ENCODE measurements at places on chromosomes 3 and 15.

- DNase-seq: no peak
Observed at GRCh38 chr3:196708467-196708866, 3.6 kb downstream of the CEP19 start.

- DNase-seq: no peak
Observed at GRCh38 chr3:195087328-195087727, 183.6 kb downstream of the XXYLT1 start.

DNA sequence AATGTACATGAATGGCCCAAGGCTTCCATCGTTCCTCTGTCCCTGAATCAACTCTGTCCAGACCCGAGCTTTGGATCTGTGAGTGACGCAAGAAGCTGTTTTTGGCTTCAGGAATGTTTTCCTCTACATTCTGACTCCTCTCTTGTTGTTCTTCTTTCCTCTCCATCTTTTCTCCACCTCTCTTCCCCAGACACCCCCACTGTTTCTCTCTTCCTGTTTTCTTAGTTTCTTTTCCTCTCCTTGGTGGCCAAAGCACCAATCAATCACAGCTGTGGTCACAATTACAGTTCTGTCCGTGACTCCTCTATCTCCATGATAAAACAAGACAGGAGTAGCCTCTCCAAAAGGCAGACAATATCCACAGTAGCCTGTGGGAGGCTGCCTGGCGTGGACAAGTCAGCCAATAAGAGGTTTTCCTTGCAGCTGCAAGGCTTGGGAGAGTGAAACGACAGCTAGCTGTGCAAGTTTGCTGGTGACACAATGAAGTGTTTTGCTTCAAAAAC is 4.9 kb upstream of the TMEM212 start:
- DNase-seq: no peak

DNA sequence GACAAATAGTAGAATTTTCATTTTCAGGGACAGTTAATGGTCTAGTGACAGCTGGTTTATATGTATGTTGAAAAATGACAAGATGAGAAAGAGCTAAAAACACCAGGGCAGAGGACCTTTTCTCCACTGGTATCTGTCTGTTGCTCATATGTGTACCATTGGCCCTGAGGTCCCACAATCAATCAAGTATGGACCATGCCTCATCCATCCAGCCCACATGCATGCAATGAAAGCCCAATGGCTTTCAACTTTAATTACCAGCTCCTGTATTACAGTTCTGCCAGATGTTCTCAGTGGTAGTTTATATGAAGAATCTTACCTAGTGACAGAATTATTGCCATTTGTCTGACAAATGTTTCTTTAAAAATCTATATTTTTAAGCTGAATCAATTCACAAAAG is 234.1 kb downstream of the ZMAT3 start:
- no peak for DNase-seq

DNA sequence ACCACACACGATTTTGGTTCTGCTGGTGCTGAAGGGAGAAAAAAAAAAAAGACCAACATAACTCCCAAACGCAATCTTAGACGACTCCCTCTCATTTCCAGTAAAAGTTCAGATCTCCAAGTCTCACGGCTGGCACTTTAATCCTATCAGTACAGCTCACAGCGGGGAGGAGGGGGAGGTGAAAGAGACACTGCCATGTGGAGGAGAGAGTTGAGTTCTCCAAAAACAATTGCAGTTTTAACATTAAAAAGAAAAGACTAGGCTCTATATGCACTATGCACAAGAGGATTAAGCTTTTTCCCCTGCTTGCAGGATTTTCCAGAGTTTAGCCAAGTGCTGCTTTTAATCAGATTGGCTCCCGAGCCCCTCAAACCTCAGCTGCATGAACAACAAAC is 16.8 kb downstream of the BMF start:
- no peak for DNase-seq

DNA sequence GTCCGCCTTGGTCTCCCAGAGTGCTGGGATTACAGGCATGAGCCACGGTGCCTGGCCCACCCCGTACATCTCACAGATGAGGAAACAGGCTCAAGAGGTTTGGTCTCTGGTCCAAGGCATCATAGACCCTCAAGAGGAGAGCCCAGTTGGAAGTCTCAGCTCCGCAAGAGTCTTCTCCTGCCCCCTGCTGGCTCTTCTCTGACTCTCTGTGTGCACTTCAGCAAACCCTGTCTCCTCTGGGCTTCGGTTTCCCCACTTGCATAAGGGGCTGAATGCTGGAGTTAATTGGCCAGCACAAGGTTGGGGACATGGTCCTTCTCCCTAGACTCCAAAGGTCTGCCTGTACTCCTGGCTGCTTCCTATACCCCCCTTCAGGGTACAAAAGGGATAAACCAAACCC is 3.9 kb downstream of the MST1R start:
- no peak for DNase-seq

DNA sequence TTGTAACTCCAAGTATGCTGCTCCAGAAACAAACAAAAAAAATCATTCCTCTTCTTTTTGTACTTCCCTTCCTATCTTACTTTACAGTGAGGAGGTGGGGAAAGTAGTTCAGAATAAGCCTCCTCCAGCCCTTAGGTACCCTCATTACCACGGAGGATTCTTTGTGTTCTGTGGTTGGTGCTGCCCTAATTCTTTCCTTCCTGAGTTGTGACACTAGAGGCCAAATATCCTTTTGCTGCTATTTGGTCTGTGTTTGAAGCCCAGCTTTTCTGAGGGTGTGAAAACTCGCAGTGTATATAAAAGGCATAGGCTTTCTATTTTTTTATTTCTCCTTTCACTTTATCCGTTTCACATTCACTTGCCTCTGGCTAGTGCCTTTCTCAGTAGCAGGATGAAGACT is 98.2 kb downstream of the HHLA2 start:
- no peak for DNase-seq

GRCh38 chr3:67678665-67679064 is 24.3 kb upstream of the SUCLG2 start:
- DNase-seq: peak; percentile 17

- peak; percentile 26 for DNase-seq
Observed at GRCh38 chr15:47987908-47988532, 132.8 kb upstream of the SLC24A5 start.

DNA sequence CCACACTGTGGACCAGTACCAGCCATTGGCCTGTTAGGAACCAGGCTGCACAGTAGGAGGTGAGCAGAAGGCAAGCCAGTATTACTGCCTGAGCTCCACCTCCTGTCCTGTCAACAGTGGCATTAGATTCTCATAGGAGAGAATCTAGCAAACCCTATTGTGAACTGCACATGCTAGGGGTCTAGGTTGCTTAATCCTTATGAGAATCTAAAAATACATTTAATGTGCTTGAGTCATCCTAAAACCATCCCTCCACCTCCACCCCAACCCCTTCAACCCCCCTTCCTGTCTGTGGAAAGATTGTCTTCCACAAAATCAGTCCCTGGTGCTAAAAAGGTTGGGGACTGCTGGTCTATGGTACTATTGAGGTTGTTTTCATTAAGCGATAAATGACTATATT is 49.3 kb upstream of the KCNAB1 start:
- DNase-seq: no peak

GRCh38 chr15:82928711-82929110 is 23.8 kb downstream of the HOMER2 start:
- no peak for DNase-seq

DNA sequence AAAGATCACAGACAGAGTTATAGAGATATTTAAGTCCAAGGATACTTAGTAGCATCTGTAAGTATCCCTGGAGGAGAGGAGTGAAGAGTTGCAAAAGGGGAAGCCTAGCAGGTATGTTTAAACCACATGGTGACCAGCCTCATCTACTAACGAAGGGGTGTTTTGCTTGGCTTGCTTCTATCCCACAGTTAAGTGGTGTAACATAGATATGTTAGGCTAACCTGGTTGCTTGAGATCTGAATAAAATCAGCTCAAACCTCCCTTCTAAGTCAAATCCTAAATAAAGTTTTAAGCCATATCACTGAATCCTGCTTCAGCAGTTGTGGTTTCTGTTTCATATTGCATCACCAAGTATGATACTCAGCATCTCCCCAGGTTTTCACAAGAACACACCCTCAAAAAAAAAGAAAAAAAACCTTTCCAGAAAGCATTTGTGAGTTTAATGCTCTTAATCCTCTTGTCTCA is 880.2 kb downstream of the ROBO1 start:
- DNase-seq: no peak

DNA sequence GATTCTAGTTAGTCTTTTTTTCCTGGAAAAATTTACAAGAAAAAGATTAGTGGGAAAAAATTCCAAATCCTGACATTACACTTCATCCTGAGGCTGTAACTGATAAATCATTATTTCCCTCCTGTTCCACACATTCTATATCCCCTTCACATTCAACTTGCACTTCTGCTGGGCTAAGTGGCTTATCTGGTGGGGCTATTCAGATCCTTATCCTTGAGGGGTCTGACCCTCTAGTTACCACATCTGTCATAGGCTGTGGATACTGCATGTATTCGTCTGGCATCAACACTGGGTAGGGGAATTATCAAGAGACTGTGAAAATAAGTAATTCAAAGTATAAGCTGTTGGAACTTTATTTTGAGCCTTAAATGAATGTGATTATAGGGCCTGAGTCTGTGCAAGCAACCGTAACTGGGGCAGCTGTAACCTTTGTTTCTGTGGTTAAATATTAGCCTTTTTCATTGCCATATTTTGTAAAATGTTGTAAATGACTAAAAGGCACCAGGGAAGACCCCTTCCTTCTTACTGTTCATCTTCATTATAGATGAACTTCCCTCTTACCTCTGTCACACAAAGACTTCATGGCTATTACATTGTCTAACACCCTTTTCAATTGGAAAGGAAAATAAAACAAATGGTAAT is 28.0 kb upstream of the TEX9 start:
- no peak for DNase-seq

- DNase-seq: no peak
Observed at GRCh38 chr15:27427276-27427675, 456.3 kb downstream of the GABRG3 start.

GRCh38 chr3:87318617-87319021 is 42.2 kb upstream of the POU1F1 start:
- DNase-seq: no peak

GRCh38 chr3:178010306-178010705 is 525.9 kb upstream of the KCNMB2 start:
- DNase-seq: no peak

DNA sequence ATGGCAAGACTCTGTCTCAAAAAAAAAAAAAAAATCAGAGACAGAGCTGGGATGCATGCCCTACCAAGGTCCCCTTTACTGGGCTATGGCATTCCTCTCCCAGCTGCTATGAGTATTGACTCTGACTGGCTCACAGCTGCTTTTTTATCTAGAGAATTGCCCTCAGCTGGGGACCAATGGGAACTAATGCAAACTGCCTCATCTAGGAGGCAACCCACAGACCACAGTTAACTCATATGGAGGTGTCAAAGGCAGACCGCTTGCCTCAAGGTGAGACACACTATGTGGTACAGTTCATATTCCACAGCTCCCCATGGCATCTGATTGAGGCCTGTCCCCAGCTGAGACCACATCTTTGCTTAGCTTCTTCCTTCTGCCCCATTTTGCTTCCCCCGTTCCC is 183.5 kb upstream of the EOMES start:
- DNase-seq: peak; percentile 56

Data from CD4-positive, alpha-beta T cell treated with Interleukin-4 for 1 hour (primary cell).